ENCODE measurements at places on chromosomes 7 and 10.

- no peak for DNase-seq
Observed at GRCh38 chr10:8618834-8619233, 564.3 kb downstream of the GATA3 start.

DNA sequence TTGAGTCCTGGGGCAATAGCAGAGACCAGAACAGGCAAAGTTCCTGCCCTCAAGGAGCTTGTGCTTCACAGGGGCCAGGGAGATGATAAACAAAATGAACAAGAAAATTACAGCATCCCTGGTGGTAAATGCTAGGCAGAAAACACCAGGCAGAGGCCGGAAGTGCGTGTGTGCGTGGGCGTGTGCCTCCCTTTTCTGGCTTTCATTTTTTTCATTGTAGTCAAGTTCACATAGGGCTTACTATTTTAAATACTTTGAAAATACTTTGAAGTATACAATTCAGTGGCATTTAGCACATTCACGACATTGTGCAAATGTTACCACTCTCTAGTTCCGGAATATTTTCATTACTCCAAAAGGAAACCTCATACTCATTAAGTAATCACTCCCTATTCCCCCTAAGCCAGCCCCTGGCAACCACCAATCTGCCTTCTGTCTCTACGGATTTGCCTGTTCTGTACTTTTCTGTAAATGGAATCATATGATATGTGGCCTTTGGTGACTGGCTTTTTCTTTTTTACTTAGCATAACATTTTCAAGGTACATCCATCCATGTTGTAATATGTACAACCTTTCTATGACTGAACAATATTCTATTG, 88.1 kb upstream of the PDCD4 start:
- DNase-seq = no peak

GRCh38 chr10:3570131-3570729, 214.8 kb downstream of the KLF6 start:
- DNase-seq = no peak

DNA sequence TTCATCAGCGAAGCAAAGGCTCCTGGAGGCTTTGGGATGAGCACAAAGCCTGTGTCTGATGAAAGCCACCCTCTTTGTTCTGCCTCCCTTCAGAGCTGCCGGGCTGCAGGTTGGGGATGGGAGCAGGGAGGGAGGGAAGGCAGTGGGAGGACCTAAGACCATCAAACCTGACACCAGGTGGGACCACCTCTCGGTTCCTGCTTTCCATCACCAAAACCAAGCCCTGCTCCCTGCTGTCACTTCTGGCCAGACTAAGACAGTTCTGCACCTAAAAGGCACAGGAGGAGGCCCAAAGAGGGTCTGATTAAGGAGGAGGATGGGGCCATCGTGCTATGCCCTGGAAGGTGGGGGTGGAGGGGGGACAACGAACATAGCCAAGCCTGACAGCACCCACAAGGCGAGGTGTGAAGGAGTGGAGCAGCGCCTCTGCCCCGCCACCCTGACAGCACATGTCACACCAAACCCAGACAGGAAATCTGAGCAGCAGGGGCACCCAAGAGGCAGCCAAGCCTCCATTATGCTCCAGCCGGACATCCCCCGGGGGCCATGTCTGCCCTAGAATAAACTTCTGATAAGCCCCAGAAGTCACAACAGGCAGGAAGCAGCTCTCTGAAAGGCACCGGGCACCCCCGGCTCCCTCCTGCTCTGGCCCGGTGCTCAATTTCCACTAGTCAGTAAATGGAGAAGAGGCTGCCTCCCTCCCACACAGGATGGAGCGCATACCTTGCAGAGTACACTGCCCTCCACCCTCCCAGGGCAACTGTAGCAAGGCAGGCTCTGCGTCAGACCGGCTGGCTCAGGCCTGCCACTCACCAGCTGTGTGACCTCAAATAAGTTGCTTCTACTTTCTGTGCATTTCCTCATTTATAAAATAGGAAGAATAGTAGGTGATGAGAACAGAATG, 48.9 kb downstream of the DLG5 start:
- DNase-seq = peak; percentile 89

- no peak for DNase-seq
Observed at GRCh38 chr10:101397140-101397539, 43.2 kb downstream of the BTRC start.

- DNase-seq = no peak
Observed at GRCh38 chr10:115432188-115432819, 339.1 kb downstream of the ATRNL1 start.

GRCh38 chr7:51366930-51367613, 50.5 kb upstream of the COBL start:
- peak; percentile 80 for DNase-seq

- DNase-seq = no peak
Observed at GRCh38 chr7:136166521-136166920, 189.4 kb upstream of the MTPN start.

All from iPS DF 19.7 (cell line).